Sciatic nerve (tissue), 2 donors: ENCODE measurements at places on chromosomes 6 and 20.

DNA sequence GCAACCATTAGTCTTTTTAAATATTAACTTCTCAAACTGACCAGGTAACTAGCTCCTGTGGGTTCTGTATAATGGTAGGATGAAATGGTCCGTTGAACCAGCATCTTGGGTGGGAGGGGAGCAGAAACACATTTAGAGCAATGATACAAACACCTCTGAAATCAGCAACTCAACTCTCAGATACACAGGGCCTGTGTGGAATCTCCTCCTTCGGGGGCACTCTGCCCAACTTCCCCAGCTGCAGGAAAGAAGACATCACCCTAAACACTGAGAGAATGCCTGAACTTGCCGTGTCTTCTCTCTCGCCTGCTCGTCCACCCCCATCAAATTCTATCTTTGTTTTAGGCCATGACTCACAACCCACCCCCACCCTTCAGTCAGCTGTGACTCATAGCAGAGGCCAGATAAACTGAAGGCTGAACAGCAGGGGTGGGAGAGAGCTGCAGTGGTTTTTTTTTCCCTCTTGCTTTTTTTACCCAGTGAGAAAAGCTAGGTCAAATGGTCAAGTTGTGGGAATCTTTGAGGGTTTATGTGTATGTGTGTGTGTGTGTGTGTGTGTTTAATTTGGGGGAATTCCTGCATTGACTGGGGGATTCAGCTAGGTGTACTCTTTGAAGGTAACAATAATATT is 593.4 kb upstream of the JAG1 start:
- DNase-seq: no peak

DNA sequence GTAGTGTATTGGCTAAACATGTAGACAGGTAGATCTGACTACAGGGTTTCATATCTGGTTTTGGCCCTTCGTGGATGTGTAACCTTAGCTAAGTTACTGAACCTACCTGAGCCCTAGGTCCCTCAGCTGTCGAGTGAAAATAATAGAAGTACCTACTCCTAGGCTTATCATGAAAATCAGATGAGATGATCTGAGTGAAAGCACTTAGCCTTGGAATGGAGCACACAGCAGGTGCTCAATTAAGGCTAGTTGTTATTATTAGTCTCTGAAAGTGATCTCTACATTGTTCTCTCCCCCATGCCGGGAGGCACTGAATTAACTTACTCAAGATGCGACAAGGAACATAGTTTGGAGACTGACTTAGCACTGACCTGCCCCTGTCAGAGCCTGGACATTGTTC is 174.7 kb upstream of the ZNF217 start:
- DNase-seq: no peak

- no peak for DNase-seq
These were observed 562 bp downstream of the MOCS1 start for GRCh38 chr6:39933669-39934130.

GRCh38 chr20:59526242-59527225 is 77.8 kb upstream of the PHACTR3 start:
- no peak for DNase-seq

DNA sequence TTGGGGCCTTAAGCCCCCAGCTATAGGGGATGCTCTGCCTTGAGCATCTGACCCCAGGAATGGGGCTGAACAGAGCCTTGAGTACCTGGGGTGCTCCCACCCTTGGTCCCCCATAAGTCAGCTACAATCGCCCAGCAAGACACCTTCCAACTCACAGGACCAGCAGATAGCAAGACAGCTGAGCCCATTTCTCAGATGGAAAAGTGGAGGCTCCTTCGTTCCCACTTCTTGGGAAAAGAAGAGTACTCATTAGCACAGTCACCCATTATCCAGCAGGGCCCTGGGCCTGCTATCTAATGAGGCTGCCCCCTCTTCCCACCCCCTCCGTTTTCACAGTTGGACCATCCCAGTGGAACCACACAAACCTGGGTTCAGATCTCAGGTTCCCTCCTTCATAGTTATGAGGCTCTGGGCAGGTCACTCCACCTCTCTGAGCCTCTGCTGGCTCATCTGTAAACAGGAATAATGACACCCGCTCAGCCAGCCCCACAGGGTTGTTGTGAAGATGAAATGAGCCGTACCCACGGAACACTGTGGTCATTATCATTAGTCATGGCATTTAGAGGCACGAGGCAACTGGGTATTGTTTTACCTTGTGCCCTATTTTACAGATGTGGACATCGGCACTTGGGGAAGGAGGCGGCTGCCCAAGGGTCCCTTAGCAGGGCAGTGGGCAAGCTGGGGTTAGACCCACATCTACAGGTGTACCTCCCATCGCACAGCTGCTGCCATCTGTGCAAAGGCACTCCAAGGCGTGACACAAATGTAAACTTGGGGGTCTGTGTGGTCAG is 4.5 kb downstream of the LPIN3 start:
- no peak for DNase-seq

DNA sequence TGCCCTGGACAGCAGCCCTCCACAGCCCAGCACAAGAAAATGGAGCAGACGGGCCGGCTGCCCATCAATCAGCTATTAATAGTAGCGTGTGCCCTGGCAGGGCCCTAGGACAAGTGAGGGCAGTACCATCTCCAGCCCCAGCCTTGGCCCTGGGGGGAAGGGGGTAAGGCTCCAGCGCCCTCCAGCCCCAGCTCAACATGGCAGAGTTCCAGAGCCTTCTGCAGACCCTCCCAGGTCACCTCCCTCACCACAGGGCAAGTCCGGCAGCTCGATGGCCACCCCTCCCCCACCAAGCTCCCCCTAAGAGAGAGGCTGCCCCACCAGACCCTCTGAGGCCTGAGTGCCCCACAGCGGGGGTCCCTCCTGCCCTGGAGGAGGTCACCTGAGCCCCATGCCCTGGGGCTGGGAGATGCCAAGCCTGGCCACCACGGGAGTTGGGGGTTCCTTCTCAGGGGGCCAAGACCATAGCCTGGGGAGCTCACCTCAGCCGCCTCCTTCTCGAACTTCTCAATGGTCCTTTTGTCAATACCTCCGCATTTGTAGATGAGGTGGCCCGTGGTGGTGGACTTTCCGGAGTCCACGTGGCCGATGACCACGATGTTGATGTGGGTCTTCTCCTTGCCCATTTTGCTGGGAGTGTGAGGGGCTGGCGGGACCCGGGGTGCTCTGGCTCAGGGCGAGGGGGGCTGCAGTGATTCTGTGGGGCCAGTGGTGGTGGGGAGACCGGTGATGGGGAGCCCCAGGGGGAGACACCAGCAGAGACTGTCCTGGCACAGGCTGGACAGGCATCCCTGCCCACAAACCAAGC is 1.5 kb downstream of the EEF1A2 start:
- no peak for DNase-seq

- DNase-seq: no peak
These were observed 817 bp downstream of the ME1 start for GRCh38 chr6:83429857-83430610.

- DNase-seq: no peak
These were observed 40.2 kb downstream of the HBS1L start for GRCh38 chr6:135014353-135014832.

GRCh38 chr6:49082611-49083010 is 380.4 kb downstream of the MMUT start:
- DNase-seq: no peak

DNA sequence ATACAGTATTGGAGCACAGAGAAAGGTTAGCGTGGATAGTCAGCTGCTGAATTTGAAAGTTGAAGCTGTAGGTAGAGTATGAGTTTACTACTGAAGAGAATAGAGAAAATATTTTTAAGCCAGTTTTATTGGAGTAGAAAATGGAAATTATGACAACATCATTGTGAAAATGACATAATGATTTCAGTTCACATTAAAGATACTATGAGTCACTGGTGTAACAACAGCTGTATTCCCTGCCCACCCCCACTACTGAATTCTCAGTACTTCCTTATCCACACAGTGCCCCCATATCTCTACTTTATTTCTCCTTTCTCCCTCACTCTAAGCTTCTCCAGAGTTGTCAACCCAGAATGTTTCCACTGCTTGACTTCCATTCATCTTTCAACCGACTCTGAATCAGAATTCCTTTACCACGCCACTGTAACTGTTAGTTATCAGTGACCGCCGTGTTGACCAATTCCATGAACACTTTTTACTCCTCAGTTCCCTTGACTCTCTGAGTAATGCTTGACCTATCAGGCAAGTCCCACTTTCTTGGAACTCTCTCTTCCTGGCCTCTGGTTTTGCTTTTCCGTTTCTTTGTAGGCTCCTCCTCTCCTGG is 139.6 kb downstream of the AIG1 start:
- DNase-seq: no peak

- no peak for DNase-seq
These were observed 689.4 kb upstream of the MAP3K7 start for GRCh38 chr6:91276315-91276714.

DNA sequence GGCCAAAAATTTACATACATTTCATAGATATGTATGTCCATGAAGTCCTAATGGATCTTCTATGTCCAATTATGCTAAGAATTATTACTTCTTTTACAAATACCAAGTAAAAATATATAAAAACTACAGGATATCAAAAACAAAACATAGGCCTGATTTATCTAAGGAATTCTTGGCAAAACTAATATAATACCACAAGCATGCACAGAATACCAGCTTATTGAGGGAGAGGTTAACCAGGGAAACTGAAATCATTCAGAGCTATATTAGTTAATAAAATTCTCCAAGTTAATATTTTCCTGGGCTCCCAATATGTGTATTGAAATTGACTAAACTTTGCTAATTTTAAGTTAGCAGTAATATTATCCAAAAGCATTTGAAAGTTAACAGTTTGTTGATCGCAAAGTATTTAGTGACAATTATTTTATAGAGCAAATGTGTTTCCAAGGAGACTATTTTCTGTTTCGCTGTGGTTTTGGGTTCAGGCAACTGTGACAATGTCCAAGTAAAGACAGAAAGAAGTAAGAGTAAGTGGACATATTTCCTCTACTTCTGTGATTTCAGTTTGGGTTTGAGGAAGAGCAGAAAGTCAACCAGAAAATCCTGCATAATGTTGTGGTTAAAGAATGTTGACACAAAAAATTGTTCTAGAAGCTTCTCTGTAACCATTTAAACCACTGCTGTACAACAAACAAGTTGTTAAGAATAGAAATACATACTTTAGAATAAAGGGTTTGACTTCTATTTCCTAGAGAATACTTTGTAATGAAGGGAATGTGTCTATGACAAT is 167.4 kb downstream of the COL21A1 start:
- no peak for DNase-seq

- DNase-seq: peak; percentile 67
These were observed at the start of gene EBF4 for GRCh38 chr20:2692036-2692885. EBF4 (plus strand) TSS chr20:2692780; CDS start chr20:2693646, 866 bp downstream.

GRCh38 chr6:3357678-3358077 is 98.9 kb downstream of the PSMG4 start:
- no peak for DNase-seq

DNA sequence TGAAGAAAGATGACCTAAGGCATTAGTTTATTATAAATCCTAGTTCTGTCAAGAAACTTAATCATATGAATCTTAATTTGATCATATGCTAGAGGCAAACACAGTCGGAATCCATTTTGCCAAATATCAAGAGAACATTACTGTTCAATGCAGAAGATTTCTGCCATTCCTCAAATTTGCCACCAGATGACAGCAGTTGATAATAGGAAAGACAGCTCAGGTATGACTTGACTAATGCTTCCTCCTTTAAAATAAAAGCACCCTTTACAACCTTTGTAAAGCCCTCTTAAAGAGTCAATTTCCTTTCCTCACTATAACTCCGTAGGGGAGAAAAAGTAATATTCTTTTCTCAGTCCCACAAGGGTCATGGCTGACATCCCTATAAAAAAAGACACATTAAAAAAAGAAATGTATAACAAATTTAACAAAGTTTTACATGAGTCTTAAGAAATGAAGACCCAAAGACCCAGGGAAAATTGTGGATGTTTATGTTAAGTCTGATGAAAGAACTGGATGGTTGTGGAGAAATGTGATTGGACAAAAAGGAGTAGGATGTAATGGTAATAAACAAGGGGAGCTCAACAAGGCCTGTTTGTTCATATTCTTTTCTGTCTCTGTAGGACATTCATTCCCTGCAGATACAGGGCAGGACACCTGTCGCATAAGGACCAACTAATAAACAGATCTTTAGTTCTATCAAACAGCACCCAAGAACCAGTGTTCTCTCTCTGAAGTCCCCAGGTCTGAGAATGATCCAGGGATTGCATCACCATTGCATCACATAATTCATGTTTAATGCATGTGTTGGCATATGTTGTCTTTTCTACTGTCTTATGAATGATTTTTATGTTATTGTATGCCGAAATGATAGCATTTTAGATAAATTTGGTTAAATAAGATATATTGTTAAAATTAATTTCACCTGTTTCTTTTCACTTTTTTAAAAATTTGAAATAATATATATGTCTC is 23.0 kb upstream of the IL17A start:
- no peak for DNase-seq

GRCh38 chr20:63473555-63474449 is 1.3 kb upstream of the KCNQ2 start:
- no peak for DNase-seq

GRCh38 chr6:31727034-31727716 is 1.9 kb downstream of the DDAH2 start:
- no peak for DNase-seq

GRCh38 chr6:34316431-34317171 is 67.8 kb upstream of the SMIM29 start:
- no peak for DNase-seq

- no peak for DNase-seq
These were observed 75.1 kb downstream of the SLX4IP start for GRCh38 chr20:10510216-10510615.

DNA sequence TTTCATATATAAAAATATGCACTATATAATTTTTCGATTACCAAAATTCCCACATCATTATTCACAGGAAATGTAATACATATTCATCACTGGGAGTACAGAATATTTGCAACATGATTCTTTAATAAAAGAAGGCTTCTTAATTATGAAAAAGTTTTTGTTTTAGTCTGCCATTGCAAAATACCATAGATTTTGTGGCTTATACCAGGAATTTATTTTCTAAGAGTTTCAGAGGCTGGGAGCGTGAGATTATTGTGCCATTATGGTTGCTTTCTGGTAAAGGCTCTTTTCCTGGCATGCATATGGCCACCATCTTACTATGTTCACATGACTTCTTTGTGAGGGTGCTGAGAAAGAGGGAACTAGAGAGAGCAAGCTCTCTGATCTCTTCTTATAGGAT is 306.9 kb upstream of the ADGRB3 start:
- no peak for DNase-seq

DNA sequence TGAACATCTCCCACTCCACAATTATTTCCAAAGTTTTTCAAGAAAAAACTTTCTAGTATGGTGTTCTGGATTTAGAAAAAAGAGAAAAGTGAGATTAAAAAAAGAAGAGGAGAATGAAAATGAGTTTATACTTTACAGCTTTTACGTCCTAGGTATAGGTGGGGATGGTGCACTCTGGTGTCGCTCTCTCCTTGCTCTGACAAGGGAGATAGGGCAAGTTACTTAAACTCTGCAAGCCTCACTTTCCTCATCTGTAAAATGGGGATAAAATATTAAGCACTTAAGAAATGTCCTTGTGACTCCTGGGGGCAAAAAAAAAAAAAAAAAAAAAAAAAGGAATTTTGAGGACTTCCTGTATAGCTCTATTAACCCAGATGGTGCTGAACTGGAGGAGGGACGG is 4.5 kb upstream of the MAS1 start:
- DNase-seq: no peak

GRCh38 chr6:115969207-115969929 is 91.3 kb downstream of the FRK start:
- DNase-seq: no peak

GRCh38 chr6:6714118-6714897 is 125.8 kb downstream of the LY86 start:
- DNase-seq: no peak
